ENCODE measurements at places on chromosomes 7 and 10.

- DNase-seq = no peak
These were observed 1.5 kb upstream of the SFMBT2 start for GRCh38 chr10:7412237-7412927.

- no peak for DNase-seq
These were observed 60.4 kb downstream of the INPP5F start for GRCh38 chr10:119786117-119786769.

DNA sequence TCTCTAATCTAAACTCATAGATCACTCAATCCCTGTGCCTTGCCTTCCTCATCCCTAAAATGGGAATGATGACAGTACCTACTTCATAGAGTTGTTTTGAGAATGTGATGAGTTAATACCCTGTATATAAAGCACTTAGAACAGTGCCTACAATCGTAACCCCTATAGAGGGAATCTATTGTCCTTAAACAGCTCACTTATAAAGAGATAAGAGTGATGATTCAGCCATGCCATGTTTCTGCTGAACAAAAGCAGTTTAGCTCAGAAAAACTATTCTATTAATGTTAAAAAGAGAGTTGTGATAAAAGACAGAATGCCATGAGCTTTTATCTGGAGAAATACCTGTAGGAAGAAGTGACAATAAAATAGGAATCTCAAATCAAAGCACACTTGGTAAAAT, 63.6 kb downstream of the CUBN start:
- no peak for DNase-seq

GRCh38 chr7:103121641-103122040, 27.3 kb downstream of the NAPEPLD start:
- no peak for DNase-seq

DNA sequence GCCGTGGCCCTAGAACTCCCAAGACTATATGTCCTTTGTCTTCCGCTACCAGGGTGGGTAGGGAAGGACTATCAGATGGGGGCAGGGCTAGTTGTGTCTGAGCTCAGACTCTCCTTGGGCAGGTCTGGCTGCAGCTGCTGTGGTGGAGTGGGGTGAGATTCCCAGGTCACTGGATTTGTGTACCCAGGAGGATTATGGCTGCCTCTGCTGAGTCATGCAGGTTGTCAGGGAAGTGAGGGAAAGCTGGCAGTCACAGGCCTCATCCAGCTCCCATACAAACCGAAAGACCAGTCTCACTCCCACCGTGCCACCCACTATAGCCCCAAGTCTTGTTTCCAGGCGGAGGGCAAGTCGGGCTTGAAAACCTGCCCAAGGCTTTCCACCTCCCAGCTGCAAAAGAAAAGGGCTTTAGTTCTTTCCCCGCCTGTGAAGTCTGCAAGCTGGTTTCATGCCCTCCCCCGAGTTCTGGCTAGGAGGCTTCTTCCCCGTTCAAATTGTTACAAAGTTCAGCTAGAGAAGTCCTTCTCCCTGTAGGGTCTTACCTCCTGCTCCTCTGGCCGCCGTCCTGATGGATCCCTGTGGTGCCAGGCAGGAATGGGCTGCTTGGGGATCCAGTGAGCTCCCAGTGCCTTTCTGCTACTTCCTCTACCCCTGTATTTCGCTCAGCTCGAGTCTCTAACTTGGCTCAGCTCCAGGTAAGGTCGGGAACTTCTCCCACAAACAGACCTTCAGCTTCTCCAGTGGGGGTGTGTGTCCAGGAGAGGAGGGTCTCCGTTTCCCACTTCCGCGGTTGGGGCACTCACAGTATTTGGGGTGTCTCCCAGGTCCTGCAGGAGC, 106.8 kb upstream of the FGL2 start:
- no peak for DNase-seq

DNA sequence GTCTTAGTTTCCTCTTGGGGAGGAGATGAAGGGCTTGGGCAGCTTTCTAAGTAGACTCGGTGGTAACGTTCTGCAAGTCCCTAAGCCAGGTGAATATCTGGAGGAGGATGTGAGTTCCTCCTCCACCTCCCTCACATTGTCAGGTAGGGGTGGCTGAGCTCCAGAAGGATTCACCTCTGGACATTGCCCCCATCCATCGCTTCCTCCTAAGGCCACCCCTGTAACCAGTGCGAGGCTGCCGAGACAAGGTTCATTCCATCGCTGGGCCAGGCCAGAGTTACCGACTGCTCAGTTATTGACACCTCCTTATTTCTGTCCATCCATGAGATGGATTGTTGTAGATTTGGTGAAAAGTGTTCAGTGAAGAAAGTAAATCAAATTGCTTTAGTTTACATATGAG, 334.1 kb upstream of the KLF6 start:
- no peak for DNase-seq

DNA sequence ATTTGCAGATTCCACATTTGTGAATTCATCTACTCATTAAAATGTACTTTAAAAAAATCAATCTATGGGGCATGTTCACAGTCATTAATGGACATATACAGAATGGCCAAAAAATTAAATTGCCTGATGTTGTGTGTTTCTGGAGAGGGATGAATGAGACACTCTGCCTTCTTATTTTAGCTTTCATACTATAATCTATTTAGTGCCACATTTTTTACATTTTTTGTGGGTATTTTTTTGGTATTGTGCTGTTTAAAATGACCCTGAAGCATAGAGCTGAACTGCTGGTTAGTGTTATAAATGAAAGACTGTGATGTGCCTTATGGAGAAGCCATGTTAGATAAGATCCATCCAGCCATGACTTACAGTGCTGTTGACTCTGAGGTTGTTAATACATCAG, 961.8 kb upstream of the LRRN3 start:
- no peak for DNase-seq

GRCh38 chr10:60339757-60340156, 49.9 kb downstream of the ANK3 start:
- DNase-seq = no peak

DNA sequence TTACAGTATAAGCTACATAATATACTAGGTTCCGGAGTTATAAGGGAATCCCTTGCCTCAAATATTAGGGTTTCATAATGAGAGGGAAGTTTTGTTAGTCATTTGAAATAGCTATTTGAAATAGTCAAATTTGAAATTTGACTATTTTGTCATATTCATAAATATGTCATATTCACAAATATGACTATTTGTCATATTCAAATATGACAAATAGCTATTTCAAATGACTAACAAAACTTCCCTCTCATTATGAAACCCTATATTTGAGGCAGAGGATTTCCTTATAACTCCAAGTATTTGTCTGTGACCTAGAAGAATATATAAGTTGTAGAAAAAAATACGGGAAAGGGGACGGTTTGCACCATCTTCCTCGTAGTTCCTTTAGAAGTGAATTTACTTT, 76.6 kb downstream of the HDAC9 start:
- no peak for DNase-seq

DNA sequence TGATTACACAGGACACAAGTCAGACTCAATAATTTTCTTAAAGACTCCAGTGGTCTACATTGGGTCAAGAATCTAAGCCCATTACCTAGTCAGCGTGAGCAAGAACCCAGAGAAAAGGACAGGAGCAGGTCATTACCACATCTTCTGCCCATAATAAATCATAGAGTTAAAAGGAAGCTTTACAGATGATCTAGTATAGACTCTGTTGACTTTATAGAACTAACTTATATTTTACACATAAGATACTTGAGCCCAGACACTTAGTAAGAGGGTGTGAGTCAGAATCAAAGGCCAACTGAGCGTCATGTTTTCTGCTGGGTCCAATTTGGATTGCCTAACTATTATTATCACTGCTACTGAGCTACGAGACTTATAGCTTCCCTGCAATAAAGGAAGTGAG, 206.1 kb upstream of the NPSR1 start:
- no peak for DNase-seq

DNA sequence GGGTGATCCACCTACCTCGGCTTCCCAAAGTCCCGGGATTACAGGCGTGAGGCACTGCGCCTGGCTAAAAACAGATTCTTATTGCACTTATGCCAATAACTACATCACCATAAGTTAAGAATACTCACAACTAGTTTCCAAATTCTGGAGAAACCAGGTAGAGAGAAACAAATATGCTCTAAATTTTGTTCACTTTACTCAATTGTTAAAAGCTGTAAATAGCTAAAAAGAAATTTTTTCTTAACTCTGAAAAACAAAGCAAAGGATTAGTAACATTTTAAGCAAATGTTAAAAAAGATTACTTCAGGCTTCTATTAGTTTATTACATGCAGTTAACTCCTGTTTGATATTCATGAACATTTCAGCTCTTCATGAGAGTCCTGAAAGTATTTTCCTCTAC, 28.3 kb upstream of the ZMIZ2 start:
- DNase-seq = no peak

- no peak for DNase-seq
These were observed 644 bp downstream of the UMAD1 start for GRCh38 chr7:7641129-7641663.

DNA sequence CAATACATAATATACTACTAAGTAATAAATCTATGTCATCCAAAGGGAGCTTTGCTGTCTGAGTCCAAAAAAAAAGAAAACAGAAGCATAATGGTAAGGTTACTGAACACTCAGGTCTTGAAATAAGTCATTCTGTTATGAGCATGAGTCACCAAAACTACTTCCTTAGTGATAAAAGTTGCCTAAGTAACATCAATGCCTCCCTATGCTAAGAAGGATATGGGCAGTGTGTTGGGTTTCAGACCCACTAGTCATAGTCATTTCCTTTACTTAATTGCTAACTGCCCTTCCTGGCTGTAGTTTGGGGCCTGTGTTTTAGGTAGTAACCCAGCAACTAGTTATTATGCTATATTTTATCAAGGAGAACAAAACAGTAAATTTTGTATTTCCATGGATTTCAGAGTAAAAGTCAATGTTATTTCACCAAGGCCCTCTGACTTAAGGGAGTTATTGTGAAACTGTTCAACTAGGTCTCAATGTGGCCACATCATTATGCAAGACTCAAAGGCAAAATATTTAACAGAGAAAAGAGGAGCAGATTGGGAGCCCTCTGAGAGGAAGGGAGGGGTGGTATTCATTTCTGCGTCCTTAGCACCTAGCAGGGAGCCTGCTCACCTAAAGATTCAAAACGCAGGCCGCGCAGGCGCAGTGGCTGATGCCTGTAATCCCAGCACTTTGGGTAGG, 11.7 kb upstream of the VIM start:
- DNase-seq = no peak

DNA sequence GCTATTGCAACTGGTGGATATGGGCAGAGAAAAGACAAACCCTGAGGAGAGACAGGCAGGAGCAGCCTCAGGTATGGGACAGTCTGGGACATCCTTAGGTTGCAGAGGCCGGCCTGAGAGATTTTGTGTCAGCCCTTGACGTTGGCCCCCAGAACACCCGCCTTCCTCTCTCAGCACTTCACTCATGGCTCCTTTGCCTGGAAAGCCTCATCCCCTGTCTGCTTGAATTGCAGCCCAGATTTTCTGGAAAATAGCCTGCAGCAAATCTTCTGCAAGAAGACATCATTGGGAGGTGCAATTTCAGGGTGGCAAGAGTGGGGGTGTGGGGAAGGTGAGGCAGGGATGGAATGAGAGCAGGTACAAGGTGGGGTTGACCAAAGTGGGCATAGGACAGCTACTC, 2.2 kb upstream of the FRMD4A start:
- DNase-seq = no peak

GRCh38 chr10:132544744-132545658, 7.4 kb downstream of the INPP5A start:
- DNase-seq = no peak

- DNase-seq = no peak
These were observed 79.0 kb upstream of the EMX2 start for GRCh38 chr10:117463545-117463920.
